Pericardium fibroblast (primary cell): ENCODE measurements at places on chromosomes 12 and 14. TPM values are rescaled to one million over a fixed set of nuclear protein-coding genes. Genes with fewer than 3 reads are reported as not detected.

The DBX2 gene
- total RNA-seq, result not detected in 2 replicates

The RHOJ gene
- total RNA-seq, result 3.3 and 7.6 TPM in 2 replicates

The KRT81 gene
- not detected in 2 replicates for total RNA-seq

The FGF6 gene
- total RNA-seq, result not detected in 2 replicates

The LMO3 gene
- 10.2 and 15.6 TPM in 2 replicates for total RNA-seq

The IL31 gene
- total RNA-seq, result not detected in 2 replicates

The PNMA1 gene
- 28.1 and 34.1 TPM in 2 replicates for total RNA-seq

The ZFYVE26 gene
- 9.9 and 10.0 TPM in 2 replicates for total RNA-seq

The KLRK1 gene
- total RNA-seq, result not detected in 2 replicates

The PTCSC3 gene
- not detected in 2 replicates for total RNA-seq

The OTX2 gene
- not detected in 2 replicates for total RNA-seq
